Smooth muscle cell of trachea (primary cell): ENCODE measurements at places on chromosomes 12 and 14. TPM values are rescaled to one million over a fixed set of nuclear protein-coding genes. Genes with fewer than 3 reads are reported as not detected.

WDHD1 gene
- 6.3 and 18.8 TPM in 2 replicates for total RNA-seq

PELI2 gene
- 18.7 and 19.3 TPM in 2 replicates for total RNA-seq

SIX6 gene
- total RNA-seq = not detected in 2 replicates

MAP3K9 gene
- 0.15 and 0.17 TPM in 2 replicates for total RNA-seq

PMEL gene
- total RNA-seq = 0.33 and 1.6 TPM in 2 replicates

SLC10A1 gene
- not detected in 2 replicates for total RNA-seq

TCTN1 gene
- 29.1 and 37.7 TPM in 2 replicates for total RNA-seq

CLEC9A gene
- total RNA-seq = not detected in 2 replicates

RNU6-7 gene
- total RNA-seq = not detected in 2 replicates

NDUFA9 gene
- 55.9 and 77.7 TPM in 2 replicates for total RNA-seq

NIN gene
- 29.6 and 43.5 TPM in 2 replicates for total RNA-seq

ABCC9 gene
- 8.7 and 12.6 TPM in 2 replicates for total RNA-seq

KRT4 gene
- total RNA-seq = not detected in 2 replicates

RFLNA gene
- total RNA-seq = not detected in 2 replicates

KERA gene
- not detected in 2 replicates for total RNA-seq

KMT2D gene
- total RNA-seq = 35.7 and 51.5 TPM in 2 replicates

ISCU gene
- 173 and 194 TPM in 2 replicates for total RNA-seq

PIWIL1 gene
- 0.17 TPM in 1 of 2 replicates, not detected in the other for total RNA-seq

ADAM21 gene
- total RNA-seq = 0.99 and 1.5 TPM in 2 replicates

ST8SIA1 gene
- 9.9 and 11.9 TPM in 2 replicates for total RNA-seq

TAS2R43 gene
- total RNA-seq = 0.33 and 2.3 TPM in 2 replicates

CAND1 gene
- total RNA-seq = 121 and 142 TPM in 2 replicates

RPAP3 gene
- 10.6 and 21.1 TPM in 2 replicates for total RNA-seq

FANCM gene
- total RNA-seq = 2.2 and 10.8 TPM in 2 replicates

AQP2 gene
- not detected in 2 replicates for total RNA-seq

KRT5 gene
- total RNA-seq = 0.50 and 6.7 TPM in 2 replicates

KCNJ8 gene
- 7.3 and 10.6 TPM in 2 replicates for total RNA-seq

HCAR3 gene
- not detected in 2 replicates for total RNA-seq

FICD gene
- 5.4 and 7.9 TPM in 2 replicates for total RNA-seq

RNASE3 gene
- not detected in 2 replicates for total RNA-seq

PLEKHG7 gene
- not detected in 2 replicates for total RNA-seq

BDKRB2 gene
- total RNA-seq = 67.2 and 253 TPM in 2 replicates

FBXO34 gene
- total RNA-seq = 21.1 and 21.7 TPM in 2 replicates

TMTC1 gene
- total RNA-seq = 44.1 and 125 TPM in 2 replicates

GYS2 gene
- total RNA-seq = not detected in 2 replicates

POLE gene
- total RNA-seq = 11.1 and 24.1 TPM in 2 replicates

KLRF1 gene
- total RNA-seq = 0.15 TPM in 1 of 2 replicates, not detected in the other

ANO4 gene
- total RNA-seq = 0.44 and 1.3 TPM in 2 replicates

DEGS2 gene
- total RNA-seq = under 0.01 and 1.5 TPM in 2 replicates

CMA1 gene
- total RNA-seq = not detected in 2 replicates

CYP46A1 gene
- total RNA-seq = 0.29 and 0.99 TPM in 2 replicates

ADAM20 gene
- 1.5 and 1.9 TPM in 2 replicates for total RNA-seq
